ENCODE measurements at places on chromosomes 2 and 18.
A peak's percentile ranks its signal among the peaks of the same experiment; 100 is the strongest.

GRCh38 chr18:48819276-48819675, 131.5 kb downstream of the SMAD7 start:
- DNase-seq, result peak; percentile 65

DNA sequence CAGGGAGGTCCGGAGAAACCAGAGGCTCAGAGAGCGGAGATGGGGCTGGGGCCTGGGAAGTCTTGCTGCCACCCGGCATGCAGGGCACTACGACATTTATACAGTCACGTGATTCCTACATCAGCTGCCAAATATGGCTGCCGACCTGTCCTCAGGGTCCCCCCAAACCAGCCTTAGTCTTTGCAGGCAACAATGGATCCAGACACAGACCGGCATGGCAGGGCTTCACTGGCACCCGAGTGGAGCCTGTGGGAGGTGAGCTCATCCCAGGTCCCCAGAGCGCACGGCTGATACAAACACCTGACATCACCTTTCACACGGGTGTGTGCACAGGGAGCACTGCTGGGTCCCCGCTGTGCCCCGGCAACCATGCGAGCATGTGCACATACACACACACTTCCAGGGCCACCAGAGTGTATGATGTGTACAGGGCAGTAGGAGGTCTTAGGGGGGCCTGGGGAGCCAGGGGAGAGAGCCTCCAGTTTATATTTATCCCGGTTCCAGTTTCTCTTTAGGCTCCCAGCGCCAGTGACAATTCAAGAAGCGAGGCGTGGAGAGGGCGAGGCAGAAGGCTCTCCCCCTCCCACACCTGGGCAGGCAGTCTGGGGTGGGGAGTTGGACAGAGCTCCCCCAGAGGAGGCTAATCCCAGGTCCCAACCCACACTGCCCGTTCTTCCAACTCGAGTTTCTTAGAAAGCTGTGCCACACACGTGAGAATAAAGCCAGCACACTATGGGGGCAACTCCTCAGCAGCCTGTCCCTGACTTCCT, 2.7 kb downstream of the SEMA4C start:
- no peak for DNase-seq

DNA sequence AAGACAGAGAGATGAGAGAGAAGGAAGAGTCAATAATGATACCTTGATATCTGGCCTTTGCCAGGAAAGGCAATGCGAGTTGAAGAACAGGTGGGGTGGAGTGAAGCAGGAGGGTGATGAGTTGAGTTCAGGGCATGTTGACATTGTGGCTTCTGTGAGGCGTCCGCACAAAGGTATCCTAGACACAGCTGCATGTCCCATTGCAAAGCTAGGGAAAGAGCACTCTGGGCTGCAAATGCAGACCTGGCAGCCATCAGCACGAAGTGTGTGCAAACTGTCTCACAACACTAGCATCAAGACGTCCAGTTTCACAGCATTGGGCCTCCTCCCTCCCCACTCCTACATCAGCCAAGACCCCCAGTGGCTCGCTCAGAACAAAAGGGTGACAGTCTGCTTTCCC, 36.1 kb downstream of the TEX51 start:
- DNase-seq, result peak; percentile 75

GRCh38 chr18:27500531-27500930, 315.4 kb upstream of the CHST9 start:
- no peak for DNase-seq

- no peak for DNase-seq
These were observed 839 bp upstream of the GPR148 start for GRCh38 chr2:130728007-130728454.

DNA sequence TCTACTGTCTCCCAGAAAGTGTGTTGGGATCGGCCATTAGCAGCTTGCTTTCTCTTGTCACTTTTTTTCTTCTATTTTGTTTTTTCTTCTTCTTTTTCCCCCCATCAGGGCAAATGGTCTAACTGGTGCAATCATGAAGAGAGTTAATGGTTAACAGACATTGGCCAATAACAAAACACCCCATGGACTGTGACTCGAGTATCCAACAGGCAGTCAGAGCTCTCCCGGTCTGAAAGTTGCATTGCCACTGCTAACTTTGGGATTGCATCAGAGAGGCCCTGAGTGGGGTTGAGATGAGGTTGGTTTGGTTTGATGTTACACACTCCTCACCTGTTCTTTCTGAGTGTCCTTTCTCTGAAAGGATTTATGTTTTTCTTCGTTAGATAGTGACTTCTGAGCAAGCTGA, 12.9 kb upstream of the SNORC start:
- no peak for DNase-seq

DNA sequence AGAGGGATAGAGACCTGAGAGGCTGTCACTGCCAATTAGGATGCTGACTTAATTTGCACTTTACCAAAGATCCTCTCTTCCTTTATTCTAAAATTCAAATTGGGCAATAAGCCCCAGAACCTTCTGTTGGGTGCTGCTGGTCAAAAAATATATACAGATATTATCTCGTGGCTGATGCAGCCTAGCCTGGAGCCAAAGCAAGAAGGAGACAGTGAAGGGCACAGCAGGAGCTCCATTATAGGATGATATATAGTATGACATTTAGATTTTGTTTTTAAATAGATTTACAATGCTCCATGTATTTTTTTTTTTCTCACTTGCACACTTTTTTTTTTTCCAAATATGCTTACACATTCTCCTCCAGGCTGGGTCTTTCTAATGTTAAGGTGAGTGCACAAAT, 579.3 kb downstream of the PIK3C3 start:
- DNase-seq, result no peak

GRCh38 chr2:64325477-64325851, 128.5 kb upstream of the LGALSL start:
- DNase-seq, result no peak

DNA sequence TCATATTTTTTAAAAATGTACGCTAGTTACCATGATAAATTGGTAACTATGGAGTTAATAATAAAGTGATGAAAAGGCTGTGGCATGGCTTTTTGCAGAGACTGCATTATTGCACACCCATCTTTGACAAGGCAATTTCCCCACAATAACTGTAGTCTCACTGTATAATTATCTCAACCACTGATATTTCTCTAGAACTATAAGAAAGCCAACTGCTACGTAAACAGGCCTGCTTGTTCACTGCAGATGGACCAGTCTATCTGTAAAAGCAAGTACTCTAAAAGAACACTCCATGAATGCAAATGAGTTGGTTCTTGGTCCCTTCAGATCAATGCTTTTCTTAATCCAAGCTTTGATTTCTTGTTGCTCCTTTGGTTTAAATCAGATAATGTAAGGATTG, 218.7 kb downstream of the RBM43 start:
- no peak for DNase-seq

- DNase-seq, result no peak
These were observed 102.5 kb downstream of the LYPD6B start for GRCh38 chr2:149141046-149141445.

DNA sequence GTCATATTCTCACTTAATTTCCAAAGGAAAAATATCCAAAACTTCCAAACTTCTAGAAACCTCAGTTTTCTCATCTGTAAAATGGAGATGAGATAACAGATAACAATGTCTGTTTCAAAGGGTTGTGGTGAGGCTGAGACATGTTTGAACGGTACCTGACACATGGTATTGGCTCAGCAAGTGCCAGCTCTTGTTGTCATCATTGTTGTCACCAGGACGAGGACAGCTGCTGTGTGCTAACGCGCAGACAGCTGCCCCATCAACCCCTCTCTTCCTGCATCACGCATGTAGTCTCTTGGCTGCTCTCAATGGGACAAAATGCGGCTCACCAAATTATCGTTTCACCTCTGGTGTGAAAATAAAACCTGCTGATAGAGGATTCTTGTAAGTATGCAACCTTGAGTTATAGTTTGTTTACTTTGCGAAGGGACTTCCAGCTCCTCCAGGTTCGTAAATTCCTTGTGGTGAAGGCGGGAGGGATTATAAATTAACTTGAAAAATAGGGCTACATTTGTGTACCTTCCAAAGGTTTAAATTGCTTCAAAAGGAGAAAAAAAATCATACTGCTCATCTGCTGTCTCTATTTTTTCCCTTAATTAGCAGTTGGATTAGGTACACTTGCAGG, 605.4 kb downstream of the BCL11A start:
- no peak for DNase-seq

DNA sequence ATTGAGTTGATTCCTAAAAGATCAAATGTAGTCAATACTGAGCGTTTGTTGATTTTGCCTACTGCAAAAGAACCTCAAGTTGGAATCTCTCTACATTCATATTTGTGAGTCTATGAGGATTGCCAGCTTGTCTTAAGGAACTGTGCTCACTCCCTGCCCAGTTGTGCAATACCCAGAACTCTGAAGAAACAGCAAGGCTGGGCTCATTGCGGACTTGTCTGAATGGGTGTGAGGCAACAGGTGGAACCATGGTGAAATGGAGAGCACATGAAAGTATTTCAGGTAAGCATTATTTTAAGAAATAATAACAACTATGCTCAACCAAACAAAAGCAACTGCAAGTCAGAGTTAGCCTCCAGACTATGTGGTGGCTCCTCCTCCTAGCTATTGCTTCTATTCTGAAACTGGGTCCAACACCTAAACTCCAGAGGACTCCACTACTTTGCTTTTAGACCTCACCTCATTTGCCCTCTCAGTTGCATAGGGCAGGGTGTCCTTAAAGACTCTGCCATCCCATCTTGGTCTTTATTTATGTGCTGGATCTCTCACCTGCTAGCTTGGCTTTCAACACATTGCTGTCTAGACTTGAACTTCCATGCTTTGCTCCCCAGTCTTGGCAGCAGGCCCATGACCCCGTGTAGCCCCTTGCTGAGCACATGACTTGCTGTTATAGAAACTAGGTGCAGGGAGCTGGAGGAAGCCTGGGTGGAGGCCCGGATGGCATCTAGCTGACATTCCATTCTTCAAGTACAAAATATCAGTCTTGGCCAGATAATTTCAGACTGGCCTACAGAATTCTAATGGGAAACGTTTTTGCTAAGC, 94.8 kb upstream of the ARL5A start:
- DNase-seq, result no peak

- DNase-seq, result no peak
These were observed 131.1 kb upstream of the DNAJC10 start for GRCh38 chr2:182585001-182585400.

DNA sequence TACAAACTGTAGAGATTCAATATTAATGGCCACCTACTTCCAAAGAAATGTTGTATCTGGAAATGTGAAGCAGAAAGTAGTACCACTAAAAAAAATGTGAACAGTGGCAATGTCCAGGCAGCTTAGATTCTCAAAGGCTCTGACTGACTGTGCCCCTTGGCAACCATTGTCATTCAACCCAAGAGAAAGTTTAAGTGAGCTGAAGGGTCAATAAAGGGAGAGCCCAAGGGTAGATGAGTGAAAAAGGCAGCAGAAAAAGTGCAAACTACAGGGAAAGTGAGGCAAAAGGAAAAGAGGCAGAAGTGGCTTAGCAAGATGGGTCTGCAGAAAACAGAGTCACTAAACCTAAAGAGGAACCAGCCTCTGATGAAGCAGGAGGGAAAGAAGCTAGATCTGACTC, 802.9 kb downstream of the CPS1 start:
- no peak for DNase-seq

DNA sequence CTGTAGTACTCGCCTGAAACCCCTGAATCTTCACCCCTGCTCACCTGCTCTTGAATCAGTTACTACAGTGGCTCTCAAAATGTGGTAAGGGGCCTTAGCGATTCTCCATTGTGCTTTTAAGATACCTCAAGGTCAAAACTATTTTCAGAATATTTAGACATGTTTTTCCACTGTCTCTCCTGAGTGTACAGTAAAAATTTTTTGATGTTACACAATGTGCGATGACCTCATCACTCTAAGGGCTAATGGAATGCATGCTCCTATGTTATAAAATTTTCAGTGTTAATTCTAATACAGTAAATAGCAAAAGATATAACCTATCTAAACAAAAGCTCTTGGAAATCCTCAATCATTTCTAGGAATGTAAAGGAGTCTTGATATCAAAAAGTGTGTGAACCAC, 336.9 kb upstream of the PKDCC start:
- no peak for DNase-seq

GRCh38 chr2:62196278-62196901, 475 bp downstream of the B3GNT2 start:
- DNase-seq, result peak; percentile 86

DNA sequence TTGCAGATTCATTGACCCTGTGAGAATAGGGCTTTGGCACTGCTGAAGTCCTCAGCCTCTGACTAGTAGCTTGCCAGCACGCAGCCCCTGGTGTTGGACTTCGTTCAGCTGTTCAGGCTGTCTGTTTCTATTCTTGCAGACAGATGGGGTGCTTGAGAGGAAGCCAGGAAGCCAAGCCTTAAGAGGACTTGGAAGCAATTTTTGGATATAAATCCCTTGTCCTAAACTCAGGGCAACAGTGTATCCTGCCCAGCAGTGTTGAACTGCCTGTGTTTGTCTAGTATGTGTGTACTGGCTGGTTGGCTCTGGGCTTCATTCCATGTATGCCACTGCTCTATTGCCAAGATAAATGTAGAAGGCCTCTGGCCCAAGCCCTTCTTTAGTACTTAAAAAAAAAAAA, 108.6 kb downstream of the COMMD1 start:
- no peak for DNase-seq

GRCh38 chr2:12918835-12919445, 202.2 kb downstream of the TRIB2 start:
- DNase-seq, result no peak

DNA sequence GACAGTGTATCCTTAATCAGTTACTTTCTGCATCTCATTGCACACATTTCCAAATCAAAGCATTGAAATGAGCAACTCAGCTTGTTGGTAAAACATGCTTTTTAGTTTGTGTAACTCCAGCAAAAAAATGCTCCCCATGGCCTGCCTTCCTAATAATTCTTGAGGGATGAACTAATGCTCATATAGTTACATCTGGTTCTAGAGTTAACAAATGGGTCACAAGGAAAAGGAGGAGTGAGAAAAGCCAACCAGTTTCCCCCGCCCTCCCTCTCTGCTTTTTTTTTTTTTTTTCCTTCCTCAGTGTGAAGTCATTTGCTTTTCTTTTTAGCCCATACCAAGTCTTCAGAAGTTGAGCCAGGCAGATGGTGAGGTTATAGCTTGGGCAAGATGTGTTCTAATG, 231.7 kb downstream of the MTX2 start:
- DNase-seq, result no peak

- peak; percentile 69 for DNase-seq
These were observed 258.1 kb downstream of the GBX2 start for GRCh38 chr2:235910067-235910466.

Data from osteocyte (in vitro differentiated cells).